ENCODE measurements at places on chromosomes 3 and 15.

GRCh38 chr3:38541806-38542205, 45.7 kb downstream of the EXOG start:
- no peak for DNase-seq

GRCh38 chr3:161069511-161070251, 35.5 kb downstream of the B3GALNT1 start:
- DNase-seq = peak; percentile 1

DNA sequence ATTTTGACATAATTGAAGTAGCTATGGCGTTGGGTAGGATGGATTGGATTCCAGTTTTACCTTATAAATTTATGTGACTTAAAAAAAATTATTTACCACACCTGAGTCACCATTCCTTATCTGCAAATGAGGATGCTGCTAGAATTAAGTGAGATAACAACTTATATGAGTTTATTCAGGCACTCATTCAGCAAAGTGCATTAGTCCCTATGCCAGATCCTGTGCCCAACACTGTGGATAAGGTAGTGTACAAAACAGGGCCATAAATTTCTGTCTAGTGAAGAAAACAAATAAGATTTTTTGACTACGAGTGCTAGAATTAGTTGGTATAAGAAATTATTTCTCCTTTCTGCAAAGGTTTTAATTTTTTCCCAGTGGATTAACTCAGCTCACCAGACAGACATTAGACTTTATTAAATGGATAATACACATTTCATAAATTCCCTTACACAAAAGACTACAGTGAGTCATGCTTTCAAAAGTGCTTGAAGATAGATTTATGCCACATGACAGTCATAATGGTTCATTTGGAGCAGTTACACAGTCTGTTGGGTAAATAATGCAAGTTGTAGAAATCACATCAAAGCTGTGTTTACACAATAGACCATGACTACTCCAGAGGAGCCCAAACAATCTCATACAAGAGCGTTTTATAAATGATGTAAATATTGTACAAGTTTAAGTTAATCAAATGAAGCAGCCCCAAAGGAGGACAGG, 129.9 kb upstream of the TGFBR2 start:
- DNase-seq = no peak

- no peak for DNase-seq
These were observed 4.3 kb downstream of the EPHB1 start for GRCh38 chr3:134799393-134799792.

DNA sequence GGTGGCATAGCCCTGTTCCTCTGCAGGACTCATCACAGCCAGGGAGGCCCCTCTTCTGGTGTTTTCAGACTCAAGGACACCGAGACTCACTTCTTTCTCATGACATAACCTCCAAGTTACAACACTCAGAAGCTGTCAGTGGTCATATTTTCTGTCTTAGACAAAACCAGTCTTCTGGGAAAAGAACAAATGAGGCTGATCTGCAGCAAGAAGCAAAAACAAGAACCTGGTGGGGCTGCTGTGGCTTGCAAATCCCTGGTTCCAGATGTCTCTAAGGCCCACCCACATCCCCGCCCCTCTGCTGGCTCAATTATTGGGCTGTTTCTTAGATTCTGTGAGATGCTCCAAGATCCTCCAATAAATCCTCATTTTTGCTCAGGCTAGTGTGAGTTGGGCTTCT, 16.6 kb upstream of the LOXL1 start:
- no peak for DNase-seq

DNA sequence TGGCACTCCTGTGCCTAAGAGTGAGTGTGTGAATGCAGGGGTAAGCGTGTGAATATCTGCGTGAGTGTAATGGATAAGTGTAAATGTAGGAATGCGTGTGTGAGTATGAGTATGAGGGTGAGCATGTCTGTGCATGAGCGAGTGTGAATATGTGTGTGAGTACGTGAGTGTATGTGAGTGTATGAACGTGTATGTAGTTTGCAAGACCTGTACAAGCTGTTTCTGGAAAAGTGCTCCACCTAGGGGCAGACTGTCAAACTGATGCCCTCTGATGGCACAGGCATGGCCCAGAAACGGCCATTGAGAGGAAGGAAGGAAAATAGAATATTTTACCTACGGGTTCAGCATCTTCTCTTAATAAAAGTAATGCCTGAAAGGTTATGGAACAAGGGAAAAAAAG, 24.4 kb upstream of the FRMD4B start:
- DNase-seq = no peak

GRCh38 chr15:62112616-62113593, 46.1 kb downstream of the C2CD4A start:
- DNase-seq = peak; percentile 32

- no peak for DNase-seq
These were observed 26.6 kb upstream of the FLNB start for GRCh38 chr3:57981483-57982087.

DNA sequence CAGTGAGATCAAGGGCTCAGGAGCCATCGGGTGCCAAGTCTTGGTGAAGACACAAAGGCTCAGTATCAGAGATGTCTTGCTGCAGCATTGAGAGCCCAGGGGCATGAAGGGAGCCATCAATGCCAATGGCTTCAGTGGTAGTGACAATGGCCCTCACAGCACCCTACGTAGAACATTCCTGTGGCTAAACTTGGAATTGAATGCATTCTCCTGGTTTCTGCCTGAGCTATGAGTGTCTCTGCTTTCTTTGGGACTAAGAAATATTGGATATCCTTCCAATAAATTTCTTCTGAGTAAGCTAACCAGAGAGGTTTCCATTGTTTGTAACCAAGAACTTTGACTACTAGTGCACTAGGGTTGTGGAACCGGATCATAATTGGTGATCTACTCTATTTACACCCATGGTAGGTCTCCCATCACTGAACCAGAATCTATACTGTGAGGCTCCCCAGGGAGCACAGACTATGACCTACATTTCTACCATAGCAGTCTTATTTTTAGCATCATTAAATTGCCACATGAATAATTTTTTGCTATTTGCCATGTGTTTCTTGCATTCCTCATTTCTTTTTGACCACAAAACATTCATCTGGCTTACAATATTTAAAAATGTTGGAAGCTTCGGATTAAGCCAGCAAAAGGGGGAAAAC, 31.6 kb upstream of the PDZRN3 start:
- no peak for DNase-seq

DNA sequence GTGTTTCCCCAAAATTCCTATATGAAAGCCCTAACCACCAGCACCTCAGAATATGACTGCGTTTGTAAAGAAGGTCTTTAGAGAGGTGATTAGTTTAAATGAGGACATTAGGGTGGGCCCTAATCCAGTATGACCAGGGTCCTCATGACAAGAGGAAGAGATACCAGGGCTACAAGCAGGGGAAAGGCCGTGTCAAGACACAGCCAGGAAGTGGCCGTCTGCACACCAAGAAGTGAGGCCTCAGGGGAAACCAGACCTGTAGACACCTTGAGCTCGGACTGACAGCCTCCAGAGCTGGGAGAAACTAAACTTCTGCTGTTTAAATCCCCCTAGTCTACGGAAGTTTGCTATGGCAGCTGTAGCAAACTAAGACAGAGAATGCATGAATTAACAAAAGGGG, 14.2 kb downstream of the KIF7 start:
- no peak for DNase-seq
